ENCODE measurements at places on chromosomes 2 and 18.

GRCh38 chr18:63971320-63972001 is 1.6 kb downstream of the SERPINB8 start:
- DNase-seq: no peak

- no peak for DNase-seq
Measured at GRCh38 chr2:176885661-176886060, 326.9 kb upstream of the HNRNPA3 start.

- DNase-seq: no peak
Measured at GRCh38 chr18:36580266-36580665, 248.5 kb downstream of the TPGS2 start.

GRCh38 chr2:241957276-241957675 is 87.7 kb downstream of the RTP5 start:
- DNase-seq: no peak

DNA sequence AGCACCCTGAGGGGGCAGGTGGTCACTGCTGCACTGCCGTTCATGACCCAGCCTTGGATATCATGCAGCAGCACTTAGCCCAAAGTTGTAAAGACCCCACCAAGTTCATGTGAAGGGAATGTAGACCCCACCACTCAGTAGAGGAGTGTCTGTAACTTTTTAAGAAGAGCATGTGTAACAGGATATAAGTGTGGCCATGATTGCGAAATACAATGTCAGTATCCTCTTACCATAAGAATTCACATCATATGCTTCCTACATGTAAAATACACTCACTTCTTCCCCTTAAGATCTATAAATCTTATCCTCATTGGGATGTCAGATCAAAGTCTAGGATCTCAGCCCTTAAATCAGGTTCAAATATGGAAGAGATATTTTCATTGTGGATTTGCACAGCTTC is 276.9 kb downstream of the PTPRM start:
- DNase-seq: no peak

- no peak for DNase-seq
Measured at GRCh38 chr2:26993768-26994167, 23.3 kb downstream of the MAPRE3 start.

GRCh38 chr18:58135701-58136331 is 91.8 kb downstream of the NEDD4L start:
- DNase-seq: peak; percentile 29

DNA sequence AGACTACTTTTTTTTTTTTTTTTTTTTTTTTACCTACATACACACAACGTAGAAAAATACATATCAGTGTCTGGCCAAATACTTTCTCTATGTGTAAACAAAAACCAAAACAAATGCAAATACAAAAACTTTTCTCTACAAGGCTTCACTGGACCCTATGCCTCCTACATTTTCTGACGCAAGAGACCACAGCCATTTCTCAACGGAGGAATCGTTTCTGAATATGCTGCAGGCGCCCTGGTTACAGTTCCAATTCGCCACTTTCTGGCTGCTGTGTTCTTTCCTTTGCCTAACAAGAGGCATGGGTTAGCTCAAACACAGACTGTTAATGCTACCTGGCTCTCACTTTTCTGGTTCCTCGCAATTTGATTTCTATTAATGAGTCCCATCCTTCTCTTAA is 96.4 kb downstream of the EPB41L3 start:
- DNase-seq: no peak

DNA sequence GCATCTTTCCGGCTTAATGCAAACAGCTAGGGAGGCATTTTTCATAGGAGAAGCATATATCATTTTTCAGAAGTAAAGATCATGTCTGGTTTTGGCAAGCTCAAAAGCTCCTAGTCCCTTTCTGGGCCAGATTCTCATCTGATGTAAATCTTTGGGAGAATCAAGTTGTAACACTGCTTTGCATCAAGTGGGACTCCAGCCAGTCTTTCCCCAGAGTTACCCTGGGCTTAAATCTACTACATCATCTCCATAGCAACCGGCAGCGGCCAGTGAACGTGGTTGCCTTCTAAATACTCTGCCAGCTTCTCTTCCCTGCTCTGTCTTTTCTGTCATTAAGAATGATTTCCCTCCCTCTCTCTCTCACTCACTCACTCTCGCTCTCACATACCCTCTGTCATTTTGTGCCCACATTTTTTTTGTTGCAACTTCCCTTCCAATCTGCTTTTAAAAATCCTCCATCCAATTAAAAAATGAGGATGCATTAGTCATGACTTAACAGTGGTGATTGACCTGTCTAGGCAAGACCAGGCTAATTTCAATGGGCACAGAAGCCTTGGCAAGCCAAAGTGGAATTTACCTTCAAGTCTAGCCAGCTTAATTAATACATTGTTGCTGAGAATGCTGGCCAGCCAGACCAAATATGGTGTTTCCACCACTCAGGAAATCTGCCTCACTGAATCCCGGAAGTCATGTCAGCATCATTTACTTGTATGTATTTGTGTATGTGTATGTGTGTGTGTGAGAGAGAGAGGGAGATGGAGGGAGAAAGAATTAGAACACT is 93.0 kb downstream of the NRP2 start:
- DNase-seq: no peak

DNA sequence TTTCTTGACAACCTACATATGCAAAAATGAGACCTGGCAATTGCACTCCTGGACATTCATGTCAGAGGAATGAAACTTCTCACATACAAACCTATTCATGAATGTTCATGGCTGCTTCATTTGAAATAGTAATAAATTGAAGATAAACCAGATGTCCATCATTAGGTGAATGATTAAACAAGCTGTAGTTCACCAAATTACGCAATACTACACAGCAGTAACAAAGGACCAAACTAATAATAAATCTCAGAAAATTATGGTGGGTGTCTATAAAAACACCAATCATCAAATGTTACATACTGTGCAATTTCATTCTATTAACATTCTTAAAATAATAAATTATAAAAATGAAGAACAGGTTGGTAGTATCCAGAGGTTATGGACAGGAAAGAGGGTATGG is 13.5 kb downstream of the DOK6 start:
- DNase-seq: no peak
